Skin of body (tissue), 3 donors: ENCODE measurements at places on chromosomes 3 and 15.

DNA sequence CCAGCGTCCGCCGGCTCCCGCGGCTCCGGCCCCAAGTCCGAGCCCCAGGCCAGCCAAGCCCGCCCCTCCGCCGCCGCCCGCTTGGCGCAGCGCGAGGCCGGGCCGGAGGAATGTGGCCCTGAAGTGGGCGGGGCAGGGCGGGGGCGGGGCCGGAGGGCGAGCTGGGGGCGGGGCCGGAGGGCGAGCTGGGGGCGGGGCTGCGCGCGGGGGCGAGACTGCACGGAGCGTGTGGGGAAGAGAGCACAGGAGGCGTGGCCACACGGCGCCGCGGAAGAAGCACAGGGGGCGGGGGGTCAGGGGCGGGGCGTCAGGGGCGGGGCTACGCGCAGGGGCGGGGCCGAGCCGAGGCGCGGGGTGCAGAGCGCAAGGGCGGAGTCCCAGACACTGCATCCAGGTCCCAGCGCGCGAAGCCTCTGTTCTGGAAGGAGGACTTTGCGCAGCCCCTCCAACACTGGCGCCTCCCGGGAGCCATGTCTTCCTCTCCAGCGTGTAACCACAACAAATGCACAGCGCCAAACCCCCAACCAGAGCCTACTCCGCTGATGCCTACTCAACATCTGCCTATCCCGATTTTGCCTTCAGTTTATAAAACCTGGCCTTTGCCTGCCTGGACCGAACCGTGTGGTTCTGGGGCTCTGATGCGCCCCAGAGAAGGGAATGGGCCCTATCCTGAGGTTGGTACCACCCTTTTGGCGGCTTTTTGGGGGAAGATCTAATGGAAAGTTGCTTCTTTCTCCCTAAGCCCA, 105.5 kb downstream of the IQSEC1 start:
- DNase-seq = peak; percentile 89

- no peak for DNase-seq
Measured at GRCh38 chr3:192772240-192772894, 45.0 kb upstream of the FGF12 start.

- no peak for DNase-seq
Measured at GRCh38 chr3:190455828-190456227, 6.1 kb upstream of the TMEM207 start.

DNA sequence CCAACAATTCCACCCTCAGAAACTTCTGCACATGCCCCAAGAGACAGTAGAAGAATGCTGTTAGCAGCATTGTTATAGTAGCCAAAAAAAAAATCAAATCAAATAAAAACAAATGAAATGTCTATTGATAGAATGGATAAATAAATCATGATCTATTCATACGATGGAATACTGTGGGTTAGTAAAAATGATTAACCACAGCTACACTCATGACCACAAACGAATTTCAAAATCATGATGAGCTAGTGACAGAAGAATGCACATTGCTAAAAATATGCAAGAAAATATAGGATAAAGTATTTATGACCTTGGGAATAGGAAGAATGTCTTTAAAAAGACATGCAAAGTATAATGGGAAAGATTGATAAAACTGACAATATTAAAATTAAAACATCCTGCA, 57.5 kb upstream of the ACAN start:
- peak; percentile 50 for DNase-seq

- DNase-seq = no peak
Measured at GRCh38 chr3:177110386-177110785, 86.9 kb downstream of the TBL1XR1 start.

DNA sequence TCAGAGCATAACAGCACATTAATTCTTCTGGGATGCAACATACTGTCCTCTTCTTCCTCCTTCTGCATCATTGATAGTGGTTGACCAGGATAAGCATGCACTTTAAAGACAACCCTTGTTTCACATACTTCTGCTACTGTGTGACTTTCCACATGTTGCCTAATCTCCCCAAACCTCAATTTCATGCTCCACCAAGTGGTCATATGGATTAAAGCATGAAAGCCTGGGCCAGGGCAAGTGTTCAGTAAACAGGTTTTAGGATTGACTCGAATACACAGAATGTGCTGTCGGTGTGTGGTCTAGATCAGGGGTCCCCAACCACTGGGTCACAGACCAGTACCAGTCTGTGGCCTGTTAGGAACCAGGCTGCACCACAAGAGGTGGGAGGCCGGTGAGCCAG, 22.5 kb upstream of the BFSP2 start:
- DNase-seq = peak; percentile 69

GRCh38 chr3:163347944-163348343, 1730.4 kb downstream of the SI start:
- DNase-seq = no peak

GRCh38 chr15:65887565-65887964, 18.3 kb downstream of the RAB11A start:
- no peak for DNase-seq

- no peak for DNase-seq
Measured at GRCh38 chr3:53261712-53262111, 5.9 kb upstream of the TKT start.

DNA sequence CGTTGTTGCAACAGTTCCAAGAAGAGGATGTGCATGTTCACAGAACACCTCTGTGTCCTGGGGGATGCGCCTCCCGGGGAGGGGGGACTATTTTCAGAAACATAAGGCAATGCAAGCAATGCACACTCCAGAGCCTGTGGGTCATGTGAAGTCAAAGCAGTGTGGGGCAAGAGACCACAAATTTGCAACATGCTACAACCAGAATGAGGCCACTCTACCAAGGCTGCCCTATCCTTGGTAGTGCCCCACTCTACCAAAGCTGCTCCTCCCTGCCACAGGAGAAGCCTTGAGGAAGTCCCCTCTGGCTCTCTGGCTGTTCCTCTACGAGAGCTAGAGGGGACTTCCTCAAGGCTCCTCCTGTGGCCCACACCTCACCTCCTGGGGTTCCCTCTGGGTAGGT, 8.4 kb upstream of the NR2C2 start:
- DNase-seq = no peak

DNA sequence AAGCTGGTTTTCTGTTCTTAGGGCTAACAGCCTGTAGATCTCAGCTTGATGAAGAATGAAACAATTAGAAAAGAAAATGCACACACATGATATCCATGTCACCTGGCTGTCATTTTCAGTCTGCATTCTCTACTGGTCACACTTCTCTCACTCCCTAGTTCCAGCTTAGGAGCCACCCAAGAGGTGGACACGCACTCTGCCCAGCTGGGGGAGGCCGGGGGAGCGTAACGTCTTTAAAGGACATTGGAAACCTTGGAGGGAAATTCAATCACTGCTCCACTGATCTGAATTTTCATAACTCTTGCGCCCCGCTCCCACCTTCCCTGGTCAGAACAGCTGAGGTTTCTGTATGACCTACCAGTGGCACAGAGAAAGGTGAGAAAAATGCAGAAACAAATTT, 79.7 kb downstream of the RAB11A start:
- no peak for DNase-seq

- DNase-seq = peak; percentile 45
Measured at GRCh38 chr15:67506775-67507747, 13.9 kb upstream of the C15orf61 start.

GRCh38 chr3:124283652-124284023, 291.7 kb upstream of the ROPN1 start:
- no peak for DNase-seq

- DNase-seq = peak; percentile 45
Measured at GRCh38 chr3:73868688-73869315, 244.1 kb upstream of the PDZRN3 start.

DNA sequence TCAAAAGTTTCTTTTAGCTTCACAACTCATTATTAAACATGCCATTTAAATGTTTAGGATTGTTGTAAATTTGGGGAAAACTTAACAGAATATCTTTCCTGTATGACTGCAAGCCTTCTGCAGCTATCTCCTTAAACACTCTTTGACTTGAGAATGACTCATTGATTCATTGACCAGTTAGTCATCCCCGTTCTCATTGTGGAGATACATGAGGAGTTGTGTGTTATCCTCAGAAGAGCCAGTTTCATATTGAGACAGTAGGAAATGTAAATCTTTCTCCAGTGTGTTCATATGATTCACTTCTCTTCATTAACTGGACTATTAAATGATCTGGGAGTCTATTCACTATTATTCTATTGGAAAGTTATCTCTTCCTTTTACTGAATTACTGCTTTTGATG, 83.0 kb downstream of the CRYGS start:
- DNase-seq = no peak

GRCh38 chr3:187889601-187890404, 144.5 kb upstream of the BCL6 start:
- no peak for DNase-seq

- no peak for DNase-seq
Measured at GRCh38 chr15:54088837-54089236, 110.6 kb downstream of the UNC13C start.

DNA sequence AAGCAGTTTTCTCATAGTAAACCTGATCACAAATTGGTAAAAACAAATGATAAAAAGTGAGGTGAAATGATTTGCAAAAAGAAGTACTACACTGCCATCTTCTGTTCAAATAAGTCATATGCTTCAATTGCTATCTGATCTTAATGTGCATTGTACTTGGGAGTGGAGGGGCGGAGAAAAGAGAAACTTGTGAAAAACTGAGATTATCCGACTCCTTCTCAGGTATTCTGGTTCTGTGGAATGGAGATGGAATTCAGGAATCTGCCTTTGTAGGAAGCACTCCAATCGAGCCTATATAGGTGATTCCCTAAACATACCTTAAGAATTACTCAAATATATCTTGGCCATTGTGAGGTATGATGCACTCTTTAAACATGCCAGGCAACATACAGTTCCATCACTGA, 180.6 kb downstream of the CHL1 start:
- DNase-seq = no peak

DNA sequence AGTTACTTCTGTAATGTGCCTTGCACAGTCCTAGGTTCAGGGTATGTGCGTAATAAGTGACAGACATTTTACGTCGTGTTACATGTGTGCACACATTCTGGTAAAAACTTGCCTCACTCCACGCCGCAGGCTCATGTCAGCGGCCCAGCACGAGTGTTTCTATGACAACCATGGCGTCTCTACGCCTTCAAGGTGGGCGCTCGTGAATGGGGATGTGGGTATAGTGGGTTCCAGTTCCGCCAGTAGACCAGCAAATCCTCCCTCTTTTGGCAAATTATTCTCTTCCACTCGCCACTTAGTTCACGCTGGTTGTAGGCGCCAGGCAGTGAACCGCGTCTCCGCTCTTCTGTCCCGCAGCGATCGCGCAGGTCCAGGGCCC, 40.3 kb downstream of the CHST14 start:
- DNase-seq = no peak

DNA sequence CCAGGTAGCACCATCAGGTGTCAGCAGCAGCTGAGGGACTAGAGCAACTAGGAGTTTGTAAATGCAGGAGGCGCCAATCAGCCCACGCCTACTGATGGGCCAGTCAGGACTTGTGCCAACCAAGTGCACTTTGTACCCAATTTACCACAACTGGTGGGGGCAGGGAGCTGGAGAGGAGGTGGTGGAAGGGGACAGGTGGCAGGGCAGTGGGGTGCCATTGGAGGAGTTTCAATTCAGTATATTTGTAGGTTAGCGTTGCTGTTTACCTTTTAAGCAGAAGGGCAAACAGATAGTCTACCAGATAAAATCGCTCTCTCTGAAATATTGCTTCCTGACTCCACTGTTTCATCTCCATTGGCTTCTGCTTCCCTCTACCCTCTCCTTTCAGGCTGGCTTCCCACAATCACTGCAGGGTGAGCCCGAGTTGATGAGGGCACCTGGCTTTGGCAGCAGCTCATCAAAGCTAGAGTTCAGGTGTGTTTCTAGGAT, 75.7 kb downstream of the TRIM69 start:
- DNase-seq = no peak

- no peak for DNase-seq
Measured at GRCh38 chr3:159922861-159923312, 65.7 kb upstream of the IL12A start.

- DNase-seq = no peak
Measured at GRCh38 chr3:52527039-52527731, 6.5 kb downstream of the NT5DC2 start.

- peak; percentile 17 for DNase-seq
Measured at GRCh38 chr3:155548195-155548594, 196.7 kb downstream of the PLCH1 start.

- DNase-seq = no peak
Measured at GRCh38 chr3:58106640-58107039, 98.4 kb downstream of the FLNB start.

DNA sequence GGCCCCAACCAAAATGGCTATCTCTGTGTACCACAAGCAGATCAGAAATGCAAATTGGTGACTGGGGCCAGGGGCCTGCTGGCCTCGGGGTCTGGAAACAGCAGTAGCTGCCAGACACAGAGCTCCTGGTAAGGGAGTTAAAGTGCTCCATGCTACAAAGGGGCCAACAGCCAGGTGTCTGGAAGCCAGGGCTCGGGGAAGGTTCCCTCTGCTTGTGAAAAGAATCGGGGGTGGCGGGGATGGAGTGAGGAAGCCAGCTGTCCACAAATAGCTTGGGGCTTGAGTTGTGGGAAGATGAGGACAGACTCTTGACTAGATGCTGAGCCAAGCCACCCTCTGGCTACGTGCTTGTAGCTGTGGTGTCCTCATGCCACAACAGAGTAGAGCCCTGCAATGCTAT, 39.3 kb downstream of the CHRD start:
- DNase-seq = no peak

GRCh38 chr3:41700155-41700554, 261.7 kb downstream of the ULK4 start:
- DNase-seq = no peak

DNA sequence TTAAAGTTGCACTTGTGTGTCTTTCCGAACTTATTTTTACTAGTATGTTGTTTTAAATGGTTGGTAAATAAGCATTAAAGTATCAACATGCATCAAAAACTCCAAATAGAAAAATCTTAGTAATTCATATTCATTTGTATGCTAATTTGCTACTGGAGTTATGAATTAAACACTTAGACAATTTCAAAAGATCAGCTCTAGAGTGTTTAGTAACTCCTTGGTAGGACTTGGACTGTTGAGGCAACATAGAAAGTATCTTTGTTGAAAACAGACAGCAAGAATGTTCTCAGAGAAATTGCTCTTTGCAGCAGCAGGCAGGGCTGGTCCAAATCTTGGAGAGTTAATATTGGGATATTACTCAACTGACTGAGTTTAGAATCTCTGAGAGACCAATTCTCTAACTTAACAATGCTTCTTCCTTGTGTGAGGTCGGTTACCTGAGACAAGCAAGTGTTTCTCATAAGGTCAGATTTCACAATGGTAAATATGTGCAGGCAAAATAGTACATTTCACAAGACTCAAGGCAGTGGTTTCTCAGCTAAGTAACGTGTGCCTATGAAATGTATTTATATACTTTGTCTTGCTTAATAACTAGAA, 147.8 kb upstream of the IL12A start:
- DNase-seq = no peak

GRCh38 chr15:32818758-32819447, 101.1 kb downstream of the GREM1 start:
- DNase-seq = peak; percentile 43

- DNase-seq = peak; percentile 57
Measured at GRCh38 chr3:39189959-39190269, 2.5 kb downstream of the XIRP1 start.

DNA sequence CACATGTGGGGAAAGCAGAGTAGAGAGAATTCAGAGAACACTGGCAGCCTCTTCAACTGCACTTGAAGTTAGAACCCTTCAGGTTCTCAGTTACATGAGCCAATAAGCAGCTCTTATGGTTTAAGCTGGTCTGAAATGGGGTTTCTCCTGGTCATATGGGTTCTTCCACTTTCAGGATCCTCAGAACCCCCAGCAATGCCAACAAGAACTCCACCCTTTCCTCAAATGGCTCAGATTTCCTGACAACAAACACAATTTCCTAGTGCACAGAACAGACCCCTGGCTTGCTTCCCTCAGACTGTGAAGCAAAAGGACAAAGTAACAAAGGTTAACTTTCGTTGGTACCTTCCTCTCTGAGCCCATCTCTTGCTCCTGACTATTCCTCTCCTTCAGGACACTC, 23.9 kb upstream of the FRMD4B start:
- no peak for DNase-seq
